Fibroblast of lung (primary cell): ENCODE measurements at places on chromosomes 11 and 22.

GRCh38 chr22:28129319-28129962 is 210.4 kb upstream of the PITPNB start:
- no peak for DNase-seq

DNA sequence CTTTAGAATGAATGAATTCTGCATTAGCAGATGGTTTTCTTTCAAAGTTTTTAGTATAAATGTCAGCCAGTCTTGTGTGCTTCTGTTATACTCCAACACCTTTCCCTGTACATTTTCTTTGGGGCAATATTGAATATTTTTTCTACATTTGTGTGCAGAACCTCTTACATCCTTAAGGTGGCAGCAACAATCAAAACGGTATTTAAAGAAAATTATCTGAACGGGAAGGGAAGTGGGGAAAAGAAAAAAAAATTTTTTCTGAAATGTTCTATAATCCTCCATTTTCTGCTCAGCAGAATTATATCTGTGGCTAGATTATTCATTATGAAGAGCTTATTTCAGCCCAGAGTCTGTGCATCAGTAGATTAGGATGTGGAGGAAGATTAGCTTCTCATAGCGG is 347.3 kb upstream of the RAG2 start:
- no peak for DNase-seq

- peak; percentile 75 for DNase-seq
Observed at GRCh38 chr11:74255741-74256375, 55.6 kb downstream of the P4HA3 start.

- no peak for DNase-seq
Observed at GRCh38 chr11:44030996-44031395, 16.8 kb upstream of the ACCSL start.

DNA sequence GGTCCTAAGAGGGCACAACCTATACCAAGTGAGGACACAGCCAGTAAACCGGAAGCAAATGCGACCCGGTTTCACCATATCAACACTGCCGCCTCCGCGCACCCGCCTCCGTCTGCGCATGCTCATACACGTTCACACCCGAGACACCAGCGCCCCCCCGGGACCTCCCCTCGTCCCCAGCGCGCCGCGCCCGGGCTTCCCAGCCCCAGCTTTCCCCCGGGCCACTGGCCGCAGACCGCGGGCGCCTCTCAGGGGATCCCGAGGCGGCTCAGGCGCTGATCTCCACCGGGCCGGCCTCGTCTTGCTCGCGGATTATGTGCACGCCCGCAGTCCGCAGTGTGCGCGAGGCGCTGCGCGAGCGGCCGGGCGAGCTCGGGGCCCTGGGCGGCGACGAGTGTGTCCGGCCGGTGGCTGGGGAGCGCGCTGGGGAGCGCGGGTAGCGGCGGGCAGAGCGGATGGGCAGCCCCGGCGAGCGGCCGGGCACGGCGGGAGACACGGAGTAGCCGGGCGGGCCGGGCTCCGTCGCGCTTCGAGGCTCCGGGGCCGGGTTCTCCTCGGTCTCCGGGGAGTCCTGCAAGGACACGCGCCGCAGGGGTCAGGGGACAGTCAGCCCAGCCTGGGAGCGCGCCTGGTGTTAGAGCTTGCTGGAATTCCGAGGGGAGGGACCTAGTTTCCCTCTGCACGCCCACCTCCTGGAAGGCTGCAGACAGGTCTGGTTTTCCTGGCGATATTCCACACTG is 2.0 kb downstream of the HEPN1 start:
- DNase-seq, result peak; percentile 55

DNA sequence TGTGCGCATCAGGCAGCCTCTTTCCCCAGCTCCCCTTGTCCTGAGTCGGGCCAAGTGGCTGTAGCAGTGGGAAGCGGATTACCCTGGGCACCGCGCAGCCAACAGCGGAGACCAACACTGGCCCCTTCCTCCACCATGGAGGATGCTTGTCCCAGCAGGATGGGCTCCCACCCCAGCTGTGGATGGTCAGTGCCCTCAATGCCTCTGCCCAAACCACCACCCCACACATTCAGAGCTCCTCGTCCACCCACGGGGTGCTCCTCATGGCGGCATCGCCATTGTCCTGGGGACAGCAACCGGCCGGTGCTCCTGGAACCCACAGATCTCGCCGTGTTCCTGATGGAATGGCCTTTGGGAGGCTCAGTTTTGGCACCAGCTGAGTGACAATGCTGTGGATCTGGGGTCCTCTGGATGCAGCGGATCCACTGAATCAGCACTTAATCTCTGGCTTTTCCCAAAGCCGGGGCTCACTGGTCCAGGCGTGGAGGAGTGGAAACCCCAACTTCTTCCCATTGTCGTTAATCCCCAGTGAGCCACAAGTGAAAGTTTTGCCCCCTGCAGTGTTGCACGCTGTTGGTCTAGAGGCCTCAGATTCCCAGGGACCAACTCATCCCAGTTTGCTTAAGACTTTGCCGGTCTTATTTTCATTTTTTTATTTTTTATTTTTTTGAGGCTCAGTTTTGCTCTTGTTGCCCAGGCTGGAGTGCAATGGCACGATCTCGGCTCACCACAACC is 4.1 kb upstream of the B4GALNT4 start:
- DNase-seq, result no peak

DNA sequence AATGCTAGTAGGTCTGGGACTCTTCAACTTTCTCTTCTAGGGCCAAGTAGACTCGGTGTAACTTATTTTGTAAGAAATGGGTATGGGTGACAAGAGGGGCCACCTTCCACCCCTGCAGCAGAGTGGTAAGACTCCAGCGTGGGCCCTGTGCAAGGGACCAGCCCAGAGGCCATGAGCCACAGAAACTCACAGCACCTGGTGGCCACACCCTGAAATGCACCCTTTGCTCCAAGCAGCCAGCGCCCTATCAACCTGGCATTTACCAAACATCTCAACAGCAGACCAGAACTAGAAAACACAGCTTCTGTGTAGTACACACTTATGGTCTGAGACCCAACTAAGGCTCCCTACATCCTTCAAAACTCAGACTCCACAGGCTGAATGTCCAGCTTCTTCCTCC is 5.7 kb downstream of the CDCA5 start:
- DNase-seq, result peak; percentile 9

DNA sequence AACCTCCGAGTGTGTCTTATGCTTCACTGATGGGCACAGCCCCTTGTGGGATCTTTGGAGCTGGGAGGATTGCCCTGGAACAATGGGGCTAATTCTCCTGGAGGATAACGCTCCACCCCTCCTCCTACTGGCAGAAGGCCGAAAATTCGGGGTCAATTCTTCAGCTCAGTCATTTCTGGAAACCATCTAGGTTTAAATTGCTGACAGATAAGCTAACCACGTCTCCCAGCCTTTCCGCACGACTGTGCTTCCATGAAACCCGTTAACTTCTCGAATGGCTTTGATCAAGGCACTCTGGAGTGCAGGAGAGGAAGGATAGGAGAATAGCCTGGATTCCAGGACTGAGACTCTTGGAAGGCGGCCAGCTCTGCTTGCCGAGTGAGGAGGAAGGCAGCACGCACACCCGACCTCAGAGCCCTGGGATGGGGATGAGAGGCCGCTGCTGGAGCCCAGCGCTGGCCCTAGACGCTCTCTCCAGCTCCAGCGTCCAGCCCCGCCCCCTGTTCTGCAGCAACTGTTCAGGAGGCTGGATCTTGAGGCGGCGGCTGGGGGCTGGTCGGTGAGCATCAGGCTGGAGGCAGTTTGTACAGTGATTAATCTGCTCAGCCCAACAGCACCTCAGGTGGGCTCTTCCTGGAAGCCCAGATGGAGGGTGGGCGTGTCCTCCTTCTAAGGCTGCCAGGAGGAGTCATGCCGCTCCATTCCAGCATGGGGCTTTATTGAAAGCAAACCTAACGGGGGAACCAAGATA is 176.7 kb upstream of the NCAM1 start:
- peak; percentile 95 for DNase-seq

DNA sequence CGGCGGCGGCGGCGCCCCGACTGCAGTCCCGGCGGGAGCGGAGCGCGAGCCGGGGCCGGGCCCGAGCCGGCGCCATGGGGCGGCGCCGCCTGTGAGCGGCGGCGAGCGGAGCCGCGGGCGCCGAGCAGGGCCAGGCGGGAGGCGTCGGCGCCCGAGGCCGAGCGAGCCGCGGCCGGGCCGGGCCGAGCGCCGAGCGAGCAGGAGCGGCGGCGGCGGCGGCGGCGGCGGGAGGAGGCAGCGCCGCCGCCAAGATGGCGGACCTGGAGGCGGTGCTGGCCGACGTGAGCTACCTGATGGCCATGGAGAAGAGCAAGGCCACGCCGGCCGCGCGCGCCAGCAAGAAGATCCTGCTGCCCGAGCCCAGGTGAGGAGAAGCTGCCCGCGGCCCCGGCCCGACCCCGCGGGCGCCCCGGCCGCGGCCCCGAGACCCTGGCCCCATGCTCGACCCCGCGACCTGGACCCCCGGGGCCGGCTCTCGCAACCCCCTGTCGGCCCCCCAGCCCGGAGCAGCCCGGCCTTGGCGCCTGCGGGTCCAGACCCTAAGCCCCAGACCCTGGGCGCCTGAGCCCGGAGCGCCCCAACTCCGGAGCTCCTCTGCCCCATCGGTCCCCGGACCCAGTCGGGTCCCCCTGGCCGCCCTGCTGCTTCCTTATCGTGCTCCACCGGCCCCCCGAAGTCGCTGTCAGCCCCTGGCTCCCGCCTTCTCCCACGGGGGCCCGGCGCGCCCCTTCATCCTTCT is at the start of gene GRK2:
Gene GRK2 (plus strand): TSS at position 25 of the 739 bp plus-strand sequence. CDS start 227 bp downstream, at position 252.
- peak; percentile 39 for DNase-seq

DNA sequence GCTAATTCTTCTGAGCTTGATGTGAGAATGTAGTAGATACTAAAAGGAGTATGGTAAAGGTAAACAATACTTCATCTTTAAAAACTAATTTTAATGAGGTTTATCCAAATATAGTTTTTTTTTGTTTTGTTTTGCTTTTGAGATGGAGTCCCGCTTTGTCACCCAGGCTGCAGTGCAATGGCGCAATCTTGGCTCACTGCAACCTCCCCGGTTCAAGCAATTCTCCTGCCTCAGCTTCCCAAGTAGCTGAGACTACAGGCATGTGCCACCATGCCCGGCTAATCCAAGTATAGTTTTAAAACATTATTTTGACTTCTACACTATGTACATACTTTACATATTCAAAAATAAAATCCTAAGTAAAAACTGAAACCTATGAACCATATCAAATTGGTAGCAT is 4.1 kb downstream of the ZBTB44 start:
- no peak for DNase-seq

DNA sequence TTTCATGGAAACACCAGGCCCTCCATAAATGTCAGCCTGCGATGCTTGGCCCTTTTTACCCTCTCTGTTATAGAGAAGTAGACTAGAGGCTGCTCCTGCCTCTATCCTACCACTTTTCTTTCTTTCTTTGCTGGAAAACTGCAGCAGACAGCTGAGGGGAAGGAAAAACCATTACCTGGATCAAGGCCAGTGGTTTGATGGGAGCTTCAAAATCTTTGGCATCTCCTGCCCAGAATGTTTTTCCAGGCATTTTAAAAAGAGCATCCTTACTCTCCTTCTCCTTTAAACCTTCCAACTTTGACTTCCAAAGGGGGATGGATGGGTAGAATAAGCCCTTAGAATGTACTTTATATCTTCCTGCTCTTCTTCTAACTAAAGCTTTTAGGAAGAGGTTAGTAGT is 44.9 kb downstream of the EXT2 start:
- no peak for DNase-seq

DNA sequence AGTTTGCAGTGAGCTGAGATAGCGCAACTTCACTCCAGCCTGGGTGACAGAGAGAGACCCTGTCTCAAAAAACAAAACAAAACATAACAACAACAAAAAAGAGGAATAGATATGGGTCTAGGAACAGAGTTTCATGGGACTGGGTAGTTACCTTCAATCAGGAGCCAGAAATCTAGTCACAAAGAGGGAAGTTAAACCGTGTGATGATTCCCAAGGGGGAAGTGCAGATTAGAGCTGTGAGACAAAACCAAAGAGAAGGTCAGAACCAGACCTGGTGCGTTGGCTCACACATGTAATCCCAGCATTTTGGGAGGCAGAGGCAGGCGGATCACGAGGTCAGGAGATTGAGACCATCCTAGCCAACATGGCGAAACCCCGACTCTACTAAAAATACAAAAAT is 42.1 kb upstream of the LARGE1 start:
- no peak for DNase-seq

DNA sequence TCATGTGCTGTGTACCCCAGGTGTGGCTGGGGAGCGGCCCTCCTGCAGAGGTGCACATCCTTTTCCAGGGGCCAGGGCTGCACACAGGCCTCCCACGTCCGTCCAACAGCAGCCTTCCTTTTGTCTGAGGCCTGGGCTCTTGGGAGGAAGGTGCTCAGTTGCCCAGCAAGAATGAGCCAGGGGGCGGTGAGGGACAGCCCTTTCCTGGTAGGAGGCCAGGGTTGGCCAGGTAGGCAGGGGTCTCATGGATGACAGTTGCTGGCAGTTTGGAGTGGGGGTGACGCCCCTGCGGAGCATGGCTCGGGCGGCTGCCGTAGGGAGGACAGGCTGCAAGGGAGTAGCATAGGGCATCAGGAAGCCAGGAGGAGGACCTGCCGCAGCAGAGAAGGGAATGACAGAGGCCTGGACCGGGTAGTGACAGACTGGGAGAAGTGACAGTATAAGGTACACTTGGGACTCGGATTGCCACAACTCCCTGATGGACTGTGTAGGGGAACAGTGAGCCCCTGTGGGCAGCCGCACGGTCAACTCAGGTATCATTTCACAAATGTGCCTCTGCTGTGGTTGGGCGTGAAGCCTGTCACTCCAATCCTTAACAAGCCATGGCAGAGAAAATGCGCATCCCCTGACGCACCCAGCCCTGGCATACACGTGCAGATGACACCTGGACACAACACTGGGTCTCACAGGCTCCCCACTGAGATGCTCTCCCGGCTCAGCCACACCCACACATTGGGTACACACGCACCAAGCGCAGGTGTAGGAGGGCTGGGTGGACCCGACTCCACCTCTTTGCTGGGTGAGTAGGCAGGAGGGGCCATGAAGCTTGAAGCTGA is 79.7 kb downstream of the DGCR2 start:
- DNase-seq, result no peak

GRCh38 chr11:11218629-11218986 is 134.4 kb downstream of the CSNK2A3 start:
- no peak for DNase-seq
